ENCODE measurements at places on chromosomes 11 and 22.

- DNase-seq = no peak
Observed at GRCh38 chr11:123690485-123690884, 36.1 kb upstream of the SCN3B start.

DNA sequence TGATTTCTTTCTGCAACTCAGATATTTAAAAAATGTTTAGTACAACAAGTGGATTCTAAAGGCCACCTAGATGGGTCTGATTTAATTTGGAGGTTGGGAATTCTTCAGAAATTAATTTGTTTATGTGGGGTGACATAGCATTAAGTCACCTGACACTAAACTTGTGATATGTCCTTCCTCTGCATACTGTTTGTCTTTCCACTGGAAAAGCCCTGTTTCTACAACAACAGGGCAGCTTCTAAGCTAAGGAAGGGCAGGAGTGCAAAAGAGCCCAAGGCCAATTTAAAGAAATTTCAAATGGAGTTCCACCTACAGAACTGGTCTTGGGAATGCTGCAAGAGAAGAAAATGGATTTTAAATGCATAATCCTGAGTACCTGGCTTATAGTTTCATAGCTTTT lies 319.2 kb downstream of the SOX6 start:
- DNase-seq = no peak

GRCh38 chr11:29734287-29734686 lies 282.5 kb downstream of the KCNA4 start:
- no peak for DNase-seq

GRCh38 chr11:66139817-66140404 lies 69.8 kb downstream of the PACS1 start:
- no peak for DNase-seq

GRCh38 chr11:125433454-125434121 lies 62.5 kb downstream of the FEZ1 start:
- no peak for DNase-seq

- DNase-seq = no peak
Observed at GRCh38 chr11:132551016-132551415, 981.3 kb downstream of the OPCML start.

GRCh38 chr22:42649246-42650099 lies at the start of gene CYB5R3:
Gene CYB5R3, minus strand, starts transcription at chr22:42649392. Its CDS starts 77 bp downstream, at chr22:42649315.
- DNase-seq = no peak

GRCh38 chr11:34149786-34150185 lies 44.4 kb downstream of the NAT10 start:
- DNase-seq = no peak

DNA sequence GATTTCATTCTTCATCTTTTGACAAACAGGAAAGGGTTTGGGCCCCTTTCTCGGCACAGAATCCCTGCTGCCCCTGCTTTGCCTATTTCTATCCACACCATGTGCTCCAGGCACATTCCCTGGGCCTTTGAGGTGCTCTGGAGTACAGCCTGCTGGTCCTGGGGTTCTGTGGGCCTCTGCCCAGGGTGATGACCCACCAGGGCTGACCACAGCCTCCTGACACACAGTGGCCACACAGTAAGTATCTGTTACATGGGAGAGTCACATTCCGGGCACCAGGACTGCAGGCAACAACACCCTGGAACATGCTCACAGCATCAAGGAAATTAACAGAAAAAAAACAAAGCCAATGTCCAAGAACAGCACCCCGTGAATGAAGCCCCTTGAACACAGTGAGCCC lies 39.1 kb downstream of the SCUBE2 start:
- DNase-seq = no peak

DNA sequence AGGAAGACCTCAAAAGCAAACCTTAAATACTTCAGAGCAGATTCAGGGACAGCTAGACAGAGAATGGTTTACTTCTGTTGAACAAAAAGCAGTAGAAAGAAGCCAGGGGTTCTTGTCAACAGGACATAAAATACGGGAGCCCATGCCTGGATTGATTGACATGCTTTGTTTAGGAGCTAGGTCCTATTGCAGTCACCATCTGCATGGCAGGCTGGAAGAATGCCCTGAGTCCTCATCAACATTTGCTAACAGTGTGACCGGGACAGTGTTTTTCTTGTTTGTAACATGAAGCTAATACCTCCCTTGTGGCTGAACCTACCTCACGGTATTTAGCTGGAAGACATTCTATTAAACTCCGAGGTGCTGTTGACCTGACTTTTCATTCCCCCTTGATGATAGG lies 225.4 kb downstream of the NTM start:
- DNase-seq = no peak

GRCh38 chr22:27880778-27881394 lies 38.2 kb downstream of the PITPNB start:
- no peak for DNase-seq
